Retina (tissue), 1 donor: ENCODE measurements at places on chromosomes 2 and 18.
A peak's percentile ranks its signal among the peaks of the same experiment; 100 is the strongest.

- DNase-seq = no peak
These were observed 99.5 kb downstream of the MEIS1 start for GRCh38 chr2:66534461-66534860.

GRCh38 chr2:237156031-237156856 lies 70.6 kb downstream of the COPS8 start:
- DNase-seq = peak; percentile 38

DNA sequence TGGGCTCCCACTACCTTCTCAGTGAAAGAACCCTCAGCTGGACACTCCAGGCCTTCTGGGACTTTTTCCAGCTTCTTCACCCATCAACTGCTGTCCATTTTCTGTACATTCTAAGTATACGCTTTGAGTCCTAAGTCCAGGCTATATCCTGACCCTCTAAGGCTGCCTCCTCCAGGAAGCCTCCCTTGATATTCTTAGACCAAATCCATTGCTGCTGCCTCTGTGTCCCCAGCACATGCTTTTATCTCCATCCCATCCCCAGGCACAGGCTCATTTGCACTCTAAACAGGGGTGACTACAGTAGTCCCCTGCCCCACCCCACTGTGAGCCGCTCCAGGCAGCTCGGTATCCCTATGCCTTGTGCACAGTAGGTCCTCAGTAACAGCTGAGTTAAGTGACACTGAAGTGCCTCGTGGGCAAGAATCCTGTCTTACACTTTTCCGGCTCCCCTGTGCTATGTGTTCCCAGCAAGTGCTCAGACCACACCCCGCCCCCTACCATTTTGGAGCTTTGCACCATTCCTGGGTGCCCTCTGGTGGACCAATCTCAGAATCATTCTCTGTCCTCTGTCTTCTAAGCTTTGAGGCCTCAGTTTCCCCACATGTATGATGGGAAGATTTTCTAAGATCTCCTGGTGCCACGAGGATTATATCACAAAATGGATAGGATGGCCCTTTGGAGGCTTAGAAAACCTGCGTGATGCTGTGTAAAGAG lies 34.9 kb downstream of the EMX1 start:
- DNase-seq = no peak

DNA sequence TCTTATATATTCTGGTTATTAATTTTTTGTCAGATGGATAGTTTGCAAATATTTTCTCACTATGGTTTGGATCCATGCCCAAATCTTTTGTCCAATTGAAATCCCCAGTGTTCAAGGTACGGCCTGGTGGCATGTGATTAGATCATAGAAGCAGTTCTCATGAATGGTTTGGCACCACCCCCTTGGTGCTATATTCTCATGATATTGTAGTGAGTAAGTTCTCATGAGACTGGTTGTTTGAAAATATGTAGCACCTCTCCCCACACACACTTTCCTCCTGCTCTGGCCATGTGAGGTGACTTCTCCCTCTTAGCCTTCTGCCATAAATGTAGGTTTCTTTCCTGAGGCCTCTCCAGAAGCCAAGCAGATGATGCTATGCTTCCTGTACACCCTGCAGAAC lies 107.7 kb upstream of the KYNU start:
- DNase-seq = no peak

- peak; percentile 1 for DNase-seq
These were observed 344.1 kb upstream of the PLGLB2 start for GRCh38 chr2:87403893-87404175.

DNA sequence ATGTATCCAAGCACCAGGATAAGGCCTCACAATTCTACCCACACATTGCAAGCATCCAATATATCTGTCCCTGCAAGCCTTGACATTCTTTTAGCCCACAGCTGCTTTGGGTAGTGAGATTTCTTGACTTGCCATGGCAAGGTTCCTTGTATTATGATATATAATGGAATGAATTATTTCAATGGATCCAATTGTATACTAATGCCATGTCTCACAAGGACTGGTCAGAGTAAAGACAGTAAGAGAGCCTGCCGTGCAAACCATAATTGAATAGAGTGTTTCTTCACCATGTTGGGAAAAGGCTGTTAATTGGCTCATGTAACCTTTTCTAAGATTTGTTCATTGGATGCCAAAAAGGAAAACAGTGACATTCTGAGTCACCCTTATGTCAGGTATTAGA lies 64.3 kb upstream of the RBBP8 start:
- DNase-seq = no peak

DNA sequence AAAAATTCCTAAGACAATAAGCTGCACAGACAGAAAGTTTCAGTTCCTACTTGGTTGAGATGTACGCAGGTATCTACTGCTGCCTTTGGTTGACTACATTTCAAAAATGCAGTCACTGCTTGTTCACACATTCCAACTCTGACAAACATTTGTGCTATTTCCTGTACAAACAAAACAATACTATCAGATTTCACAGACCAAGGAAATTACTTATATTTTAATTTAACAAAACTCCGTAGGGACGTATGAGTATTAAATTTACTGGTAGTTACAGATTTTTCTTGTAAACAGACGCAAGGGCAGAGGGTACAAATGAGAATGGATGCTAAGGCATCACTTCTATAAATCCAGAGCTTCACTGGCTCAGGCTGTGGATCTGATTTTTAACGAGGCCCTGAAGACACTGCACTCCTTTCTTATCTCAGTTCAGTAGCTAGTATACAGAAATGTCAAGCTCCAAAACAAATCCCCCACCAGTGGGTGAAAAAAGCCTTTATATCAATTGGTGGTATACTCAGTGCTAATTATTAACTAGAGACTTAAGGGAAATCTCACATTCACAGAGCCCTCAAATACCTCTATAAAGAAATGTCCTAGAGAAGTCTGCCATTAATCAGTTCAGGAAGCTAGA lies 31.7 kb upstream of the TTC32 start:
- DNase-seq = no peak
